Activated effector memory CD4-positive, alpha-beta T cell treated with anti-CD3 and anti-CD28 coated beads, Interleukin-2, amount 50 U/mL, for 16 hours (primary cell): ENCODE measurements at places on chromosomes 4 and X.

DNA sequence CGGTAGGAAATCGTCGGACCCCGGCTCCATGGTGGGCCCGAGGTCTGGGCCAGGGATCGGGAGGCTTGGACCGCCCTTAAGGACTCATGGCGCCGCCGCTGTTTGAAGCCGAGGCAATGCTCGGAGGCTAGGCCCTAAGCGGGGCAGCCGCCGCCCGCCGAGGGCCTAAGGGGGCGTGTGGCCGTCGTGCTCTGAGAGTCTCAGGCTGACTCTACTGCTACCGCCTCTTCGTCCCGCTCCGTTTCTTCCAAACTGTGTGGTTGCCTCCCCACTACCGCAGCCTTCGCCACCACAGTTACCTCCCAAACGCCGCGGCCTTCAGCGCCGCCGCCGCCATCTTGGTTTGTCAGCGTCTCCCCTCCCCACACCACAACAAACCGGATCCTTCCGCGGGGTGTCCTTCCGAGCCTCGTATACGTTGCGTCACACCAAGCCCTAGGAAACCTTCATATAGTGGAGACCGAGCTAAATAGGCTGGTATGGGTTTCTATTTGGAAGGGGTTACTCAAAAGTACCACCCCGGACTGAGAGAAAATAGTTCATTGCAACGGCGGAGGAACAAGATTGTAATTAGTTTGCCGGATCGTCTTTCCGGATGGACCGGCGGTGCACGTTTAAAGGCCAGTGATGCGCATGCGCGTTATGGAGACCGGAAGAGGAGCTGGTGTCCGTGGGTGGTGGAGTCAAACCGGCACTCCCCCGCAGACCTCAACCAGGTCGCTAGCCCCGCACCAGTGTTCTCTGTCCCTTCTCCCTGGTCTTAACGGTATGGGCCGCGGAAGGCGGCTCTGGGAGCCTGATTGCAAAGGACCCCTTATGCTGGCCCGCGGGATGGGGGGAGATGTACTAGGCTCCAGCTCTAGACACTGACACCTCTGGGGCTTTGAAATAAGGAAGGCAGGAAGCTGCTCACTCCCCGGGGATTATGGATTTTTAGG lies at the start of gene KDM5C:
Gene KDM5C (minus strand): TSS at position 348 of the 938 bp plus-strand sequence. CDS start 318 bp downstream, at position 30.
- DNase-seq = peak; percentile 95

GRCh38 chr4:128979934-128980333 lies 113.4 kb downstream of the SCLT1 start:
- no peak for DNase-seq

DNA sequence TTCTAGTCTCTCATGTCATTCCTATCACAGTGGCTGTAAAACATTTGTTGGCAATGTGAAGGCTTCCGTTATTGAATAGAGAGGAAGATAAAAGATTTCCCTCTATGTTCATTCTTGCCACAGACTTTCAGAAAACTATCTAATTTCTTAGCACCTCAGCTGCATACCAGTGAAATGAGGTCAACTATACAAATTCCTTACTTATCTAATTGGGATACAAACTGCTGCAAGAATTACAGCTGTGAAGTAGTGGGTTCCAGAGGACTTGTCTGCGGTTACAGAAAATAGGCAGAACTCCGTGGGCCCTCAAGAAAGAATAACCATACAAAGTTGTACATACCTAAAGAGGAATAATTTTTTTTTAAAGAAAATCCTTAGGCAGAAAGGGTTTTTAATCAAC lies 175.8 kb downstream of the PPP1R2C start:
- DNase-seq = no peak

- DNase-seq = peak; percentile 27
Observed at GRCh38 chrX:47215291-47215900, 3.1 kb upstream of the CDK16 start.

DNA sequence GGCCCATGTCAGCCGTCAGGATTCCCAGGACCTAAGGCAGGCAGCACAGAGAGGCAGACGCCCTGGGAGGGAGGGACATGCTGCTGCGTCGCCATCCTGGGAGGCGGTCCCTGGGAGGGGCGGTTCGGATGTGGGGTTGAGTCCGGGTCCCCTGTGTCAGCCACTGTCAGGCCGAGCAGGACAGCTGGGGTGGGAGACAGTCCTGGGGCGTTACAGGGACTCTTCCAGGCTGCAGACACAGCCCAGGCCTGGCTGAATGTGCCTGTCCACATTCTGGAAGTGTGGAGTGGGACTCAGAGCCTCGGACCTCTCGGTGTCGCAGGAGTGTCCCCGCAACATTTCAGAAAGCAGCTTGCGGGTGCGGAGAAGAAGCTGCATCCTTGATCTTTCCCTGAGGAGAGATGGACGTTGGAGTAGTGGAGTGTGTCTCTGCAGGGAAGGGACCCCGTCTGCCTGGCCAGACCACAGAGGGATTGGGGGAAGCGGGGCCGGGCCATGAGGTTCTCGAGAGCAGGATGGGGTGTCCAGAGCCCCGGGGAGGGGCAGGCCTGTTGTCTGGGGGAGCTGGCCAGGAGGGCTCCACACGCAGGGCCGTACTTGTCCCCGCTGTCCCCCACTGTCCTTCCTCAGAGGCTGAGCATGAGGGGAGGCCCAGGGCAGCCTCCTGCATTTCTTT lies 6.1 kb downstream of the AKAP17A start:
- DNase-seq = peak; percentile 50

DNA sequence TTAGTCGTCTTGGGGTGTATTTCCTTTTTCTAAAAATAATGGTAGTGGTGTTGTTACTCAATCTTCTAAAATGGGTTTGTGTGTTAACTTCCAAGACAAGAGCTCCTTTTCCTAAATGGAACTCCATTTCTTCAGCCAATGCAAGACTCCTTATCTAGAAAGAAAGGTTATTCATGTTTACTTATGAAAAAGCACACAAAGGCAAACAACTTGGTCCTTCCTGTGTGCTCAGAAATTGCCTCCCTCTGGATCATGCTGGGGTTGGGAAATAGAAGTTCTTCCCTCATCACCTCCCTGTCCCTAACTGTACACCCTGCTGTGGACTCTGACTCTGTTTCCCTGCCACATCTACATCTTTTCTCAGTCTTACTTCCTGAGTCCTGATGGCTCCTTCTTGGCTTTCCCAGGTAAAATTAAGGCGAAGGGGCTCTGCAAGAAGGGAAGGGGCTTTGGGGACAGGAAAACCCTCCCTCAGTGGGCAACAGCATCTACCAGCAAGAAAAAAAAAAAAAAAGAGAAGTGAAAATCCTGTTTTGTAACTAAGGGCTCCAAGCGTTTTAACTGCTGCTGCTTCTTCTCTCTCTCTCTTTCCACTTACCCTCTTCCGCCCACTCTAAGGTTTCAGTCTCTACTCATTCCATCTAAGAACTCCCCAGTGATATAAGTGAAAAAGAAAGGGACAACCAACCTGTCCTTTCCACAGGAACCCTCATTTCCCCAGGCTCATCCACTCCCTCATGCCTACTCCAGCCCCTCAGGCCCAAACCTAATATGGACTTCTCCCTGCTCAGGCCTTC lies 19.8 kb upstream of the TASL start:
- DNase-seq = no peak
